ENCODE measurements at places on chromosomes 6 and 20.

GRCh38 chr6:17494919-17495318 lies 101.5 kb downstream of the CAP2 start:
- DNase-seq = no peak

DNA sequence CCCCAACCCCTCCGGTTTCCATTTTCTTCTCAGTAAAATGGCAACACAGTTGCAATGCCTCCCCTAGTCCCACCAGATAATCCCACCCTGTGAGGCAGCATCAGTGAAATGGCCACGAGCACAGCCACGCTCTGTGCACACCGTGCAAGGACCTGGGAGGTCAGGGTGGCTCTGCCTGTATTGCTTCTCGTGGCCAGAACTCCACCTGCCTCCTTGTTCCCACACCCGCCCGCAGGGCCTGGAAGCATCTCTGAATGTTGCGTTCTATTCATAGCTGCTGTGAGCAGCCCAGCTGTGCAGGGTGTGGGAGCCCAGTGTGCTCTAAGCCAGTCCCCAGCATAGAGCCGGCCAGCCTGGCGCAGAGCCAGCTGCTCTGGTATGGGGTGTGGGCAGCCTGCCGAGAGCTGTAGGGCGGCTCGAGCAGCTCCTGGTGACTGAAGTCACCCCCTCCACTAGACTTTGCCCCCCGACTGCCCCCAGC lies 161.1 kb downstream of the DLL1 start:
- no peak for DNase-seq

GRCh38 chr6:74568861-74569260 lies 637.0 kb downstream of the COL12A1 start:
- no peak for DNase-seq

DNA sequence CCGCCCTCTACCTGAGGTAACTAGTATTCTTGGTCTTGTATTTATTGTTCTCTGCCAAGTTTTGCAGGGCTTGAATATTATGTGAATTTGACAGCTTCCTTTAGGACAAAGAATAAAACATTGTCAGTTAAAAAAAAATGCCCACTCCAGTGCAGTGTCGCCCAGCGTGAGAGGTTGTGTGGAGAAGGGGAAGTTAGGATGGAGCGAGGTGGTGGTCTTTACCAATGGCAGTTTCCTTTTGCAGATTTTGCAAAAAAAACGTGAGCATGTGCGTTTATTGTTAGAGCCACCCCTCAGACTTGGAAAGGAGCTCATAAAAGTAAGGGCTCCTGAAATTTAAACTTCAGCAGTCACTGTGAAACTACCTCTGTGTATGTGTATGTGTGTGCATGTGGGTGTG lies 28.3 kb downstream of the UST start:
- no peak for DNase-seq

DNA sequence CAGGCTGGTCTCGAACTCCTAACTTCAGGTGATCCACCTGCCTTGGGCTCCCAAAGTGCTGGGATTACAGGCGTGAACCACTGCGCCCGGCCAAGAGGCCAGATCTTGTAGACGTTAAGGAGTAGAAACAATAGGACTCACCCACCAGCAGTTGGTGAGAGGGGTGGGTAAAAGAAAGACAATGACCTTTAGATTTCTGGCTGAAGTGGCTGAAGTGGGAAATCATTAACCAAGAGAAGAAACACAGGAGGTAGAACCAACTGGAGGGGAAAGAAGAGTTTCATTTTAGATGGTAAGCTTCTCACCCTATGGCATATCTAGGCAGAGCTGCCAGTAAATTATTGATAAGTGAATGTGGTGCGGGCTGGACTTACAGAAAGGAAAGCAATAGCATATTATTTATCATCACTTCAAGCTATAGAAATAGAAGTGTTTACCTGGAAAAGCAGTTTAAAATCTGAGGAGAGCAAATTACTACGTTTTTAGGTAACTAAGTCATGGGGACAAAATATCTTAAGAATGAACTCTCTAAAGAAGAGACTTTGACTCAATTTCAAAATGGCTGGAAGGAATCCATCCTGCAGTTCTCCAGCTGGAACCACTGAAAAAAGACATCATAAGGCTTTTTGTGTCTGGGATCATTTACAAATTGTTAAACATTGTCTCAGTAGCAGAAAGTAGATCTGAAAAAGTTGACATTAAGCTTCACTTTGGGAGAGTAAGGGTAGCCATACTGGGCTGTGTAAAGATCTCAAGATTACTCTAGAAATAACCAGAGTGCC lies 109.6 kb downstream of the ALDH8A1 start:
- no peak for DNase-seq

DNA sequence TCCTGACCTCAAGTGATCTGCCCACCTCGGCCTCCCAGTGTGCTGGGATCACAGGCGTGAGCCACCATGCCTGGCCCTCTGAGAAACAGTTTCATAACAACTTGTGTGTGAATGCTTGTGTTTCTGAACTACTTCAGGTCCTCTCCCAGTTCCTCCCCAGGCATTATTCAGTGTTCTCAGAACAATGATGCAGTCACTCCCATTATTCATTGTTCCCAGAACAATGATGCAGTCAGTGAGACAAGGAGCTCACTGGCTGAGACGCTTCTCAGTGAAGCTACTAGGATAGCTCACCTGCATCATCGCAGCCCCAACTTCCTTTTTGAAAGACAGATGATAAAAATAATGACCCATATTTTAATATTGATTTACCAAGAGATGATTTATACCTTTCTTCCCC lies 71.5 kb downstream of the NDUFAF5 start:
- DNase-seq = no peak

DNA sequence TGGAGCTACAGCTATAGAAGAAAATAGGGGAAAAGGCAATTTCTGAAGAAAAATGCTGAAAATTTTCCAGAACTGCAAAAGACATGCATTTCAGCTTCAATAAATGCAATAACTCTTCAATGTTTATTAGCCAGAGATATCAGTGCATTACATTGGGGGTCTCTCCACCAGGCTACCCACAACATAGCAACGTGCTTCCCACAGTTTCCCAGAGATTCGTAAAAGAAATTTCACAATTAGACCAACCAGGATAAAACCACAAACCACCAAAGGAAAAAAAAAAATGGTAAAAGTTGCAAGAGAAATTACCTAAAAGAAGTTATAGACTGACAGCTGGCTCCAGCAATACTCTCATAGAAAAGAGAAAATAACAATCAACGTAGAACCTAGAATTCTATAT lies 16.0 kb downstream of the LY86 start:
- DNase-seq = no peak

GRCh38 chr20:62778601-62779416 lies 17.5 kb upstream of the MRGBP start:
- no peak for DNase-seq

DNA sequence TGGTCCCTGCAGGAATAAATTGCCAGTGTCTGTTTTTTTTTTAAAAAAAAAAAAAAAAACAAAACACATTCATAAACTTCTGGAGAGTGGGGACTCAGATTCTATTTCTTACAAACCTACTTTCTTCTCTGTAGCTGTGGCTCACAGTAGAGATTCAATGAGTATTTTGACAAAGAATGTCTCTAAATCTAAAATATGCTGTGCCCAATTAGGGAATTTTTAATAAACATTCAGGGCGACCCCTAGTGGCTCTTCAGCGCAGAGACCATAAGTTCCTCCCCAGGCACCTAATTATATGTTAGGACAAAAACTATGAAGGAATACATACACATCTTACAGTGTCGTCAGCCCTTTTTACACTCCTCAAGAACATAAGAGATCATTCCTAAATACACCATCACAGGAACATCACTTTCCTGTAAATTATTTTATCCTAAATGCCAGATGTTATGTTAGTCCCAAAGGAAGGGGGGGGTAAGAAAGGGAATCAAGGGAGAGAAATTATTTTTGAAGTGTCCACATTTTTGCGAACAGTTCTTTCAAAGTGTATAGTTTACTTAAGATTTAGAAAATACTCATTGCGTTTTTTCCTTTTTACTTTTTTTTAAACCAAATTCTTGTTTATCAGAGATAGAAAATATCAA lies 21.8 kb upstream of the NAA20 start:
- no peak for DNase-seq

GRCh38 chr6:159904497-159904911 lies 13.7 kb downstream of the MAS1 start:
- DNase-seq = no peak

DNA sequence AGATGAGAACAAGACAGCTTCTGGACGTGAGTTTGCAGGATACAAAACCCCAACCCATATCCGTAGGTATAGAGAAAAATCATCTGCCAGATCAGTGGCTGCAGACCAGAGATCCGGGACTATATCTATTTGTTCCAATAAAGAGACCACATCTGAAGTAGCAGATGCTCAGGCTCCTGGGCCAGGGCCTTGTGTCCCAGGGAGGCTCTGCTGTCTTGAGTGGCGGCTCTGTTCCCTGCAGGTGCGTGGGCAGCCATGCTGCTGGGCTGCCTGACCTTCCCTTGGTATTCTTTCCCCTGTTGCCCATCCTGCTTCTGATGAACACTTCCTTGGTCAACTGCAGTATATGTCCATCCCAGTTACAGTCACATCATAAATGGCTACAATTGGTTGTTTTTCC lies 34.9 kb downstream of the ERMARD start:
- DNase-seq = no peak

- no peak for DNase-seq
These were observed 77.5 kb upstream of the TRAF3IP2 start for GRCh38 chr6:111683157-111683556.

DNA sequence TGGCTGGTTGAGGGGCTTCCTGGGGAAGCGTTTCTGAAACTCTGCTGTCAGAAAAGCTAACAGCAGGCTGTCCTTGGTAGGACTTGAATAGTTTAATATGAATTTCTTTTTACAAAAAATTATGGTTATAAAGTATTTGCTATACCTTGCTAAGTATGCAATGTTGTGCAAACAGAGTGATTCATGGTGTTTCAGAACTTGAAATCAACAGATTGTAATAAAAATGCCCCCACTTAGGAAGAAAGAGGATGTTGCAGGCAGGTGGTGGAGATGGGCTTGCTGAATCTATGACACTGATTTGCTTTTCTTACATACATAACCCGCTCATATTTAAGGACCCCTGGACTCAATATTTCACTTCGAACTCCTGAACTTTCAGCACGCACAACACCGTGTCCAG lies 211.6 kb downstream of the THBS2 start:
- DNase-seq = no peak

DNA sequence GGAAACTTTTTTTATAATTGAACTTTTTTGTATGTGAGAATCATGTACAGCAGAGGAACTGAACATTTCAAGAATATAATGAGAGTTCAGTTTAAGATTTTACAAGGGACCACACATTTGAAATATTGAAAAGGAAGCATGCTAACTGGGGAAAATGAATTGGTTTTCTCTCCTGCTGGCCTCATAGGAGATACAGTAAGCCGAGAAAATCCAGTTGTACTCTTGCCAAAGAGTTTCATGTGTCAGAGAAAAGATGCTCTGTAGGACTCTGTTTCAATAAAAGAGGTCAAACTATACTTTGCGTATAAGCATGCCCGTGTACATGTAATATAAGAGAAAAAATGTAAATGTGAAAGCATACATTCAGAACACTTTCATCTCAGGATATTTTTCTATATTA lies 393.5 kb upstream of the NRSN1 start:
- no peak for DNase-seq

DNA sequence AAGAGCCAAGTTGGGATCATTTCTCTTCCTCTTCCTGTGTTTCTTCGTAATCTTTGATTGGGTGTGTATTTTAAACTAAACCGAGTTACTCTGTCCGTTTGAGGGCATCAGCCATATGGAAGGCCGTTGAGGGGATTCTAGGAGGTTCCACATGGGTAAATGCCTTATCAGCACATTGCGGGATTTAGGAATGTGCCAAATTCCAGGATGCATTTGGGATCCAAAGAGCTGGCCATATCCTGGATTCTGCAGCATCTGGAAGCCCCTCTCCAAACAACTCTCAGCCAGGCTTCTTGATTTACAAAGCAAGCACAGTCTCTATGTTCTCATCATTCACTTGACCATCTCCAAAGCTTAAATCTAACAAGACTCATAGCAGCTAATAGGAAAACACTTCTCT lies 67.6 kb upstream of the RIN2 start:
- no peak for DNase-seq

DNA sequence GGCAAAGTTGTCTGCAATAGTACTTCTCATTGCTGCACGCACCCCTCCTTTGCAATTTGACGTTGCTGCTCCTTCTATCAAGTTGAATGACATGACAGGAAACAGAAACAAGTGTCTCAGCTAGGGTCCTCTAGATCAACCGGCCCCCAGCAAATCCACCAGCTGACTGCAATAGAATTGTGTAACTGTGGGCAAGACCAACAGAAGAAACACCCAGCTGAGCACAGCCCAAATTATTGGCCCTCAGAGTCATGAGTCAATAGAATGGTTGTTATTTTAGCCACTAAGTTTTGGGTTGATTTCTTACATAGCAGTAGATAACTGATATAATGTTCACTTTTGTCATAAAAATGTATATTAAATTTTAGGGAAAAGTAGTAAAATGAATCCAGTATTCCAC lies 202.7 kb downstream of the MAFB start:
- no peak for DNase-seq

GRCh38 chr6:106182455-106182854 lies 96.3 kb downstream of the PRDM1 start:
- DNase-seq = no peak

DNA sequence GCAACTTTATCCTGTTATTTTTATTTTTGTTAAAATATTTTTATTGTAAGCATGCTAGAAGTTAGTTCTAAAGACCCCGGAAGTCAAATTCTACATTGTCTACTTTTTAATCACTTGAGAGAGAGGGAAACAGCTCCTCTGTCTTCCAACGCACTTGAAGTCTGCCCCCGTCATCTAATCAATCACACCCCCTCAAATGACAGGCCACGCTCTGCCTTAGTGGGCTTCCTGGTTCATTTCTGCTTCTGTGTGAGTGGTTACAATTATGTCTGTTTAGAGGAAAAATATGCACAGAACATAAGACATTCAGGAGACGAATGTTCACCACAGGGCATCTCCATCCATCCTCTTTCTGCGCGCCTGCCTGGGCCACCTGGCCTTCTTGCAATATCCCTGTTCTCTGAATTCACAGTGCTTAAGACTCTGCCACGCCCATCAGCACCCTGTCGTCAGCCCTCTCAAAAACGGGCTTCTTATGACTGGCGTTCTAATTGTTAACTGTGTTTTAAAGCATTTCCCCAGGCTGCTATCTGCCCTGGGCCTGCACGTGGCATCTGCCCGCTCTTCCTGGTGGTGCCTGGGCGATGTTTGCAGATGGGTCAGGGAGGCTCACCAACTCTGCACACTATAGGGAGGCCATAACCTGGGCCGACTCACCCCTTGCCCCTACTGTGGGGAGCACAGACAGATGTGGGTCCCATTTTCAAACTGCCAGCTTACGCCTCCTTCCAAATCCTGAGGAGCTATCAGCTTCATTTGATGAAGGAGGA lies 15.4 kb downstream of the DACT2 start:
- no peak for DNase-seq

- no peak for DNase-seq
These were observed 45.6 kb downstream of the EYA4 start for GRCh38 chr6:133286765-133287164.

GRCh38 chr20:20566516-20566915 lies 145.9 kb downstream of the RALGAPA2 start:
- DNase-seq = no peak

GRCh38 chr20:34891166-34892062 lies 15.0 kb downstream of the ACSS2 start:
- DNase-seq = no peak

- no peak for DNase-seq
These were observed 415.9 kb upstream of the SULF2 start for GRCh38 chr20:48201188-48201587.

- no peak for DNase-seq
These were observed 3.6 kb downstream of the IPCEF1 start for GRCh38 chr6:154352898-154353585.

Data from stimulated activated CD8-positive, alpha-beta memory T cell treated with anti-CD3 and anti-CD28 coated beads, Interleukin-7, amount 100 ng/mL, for 1 hour (primary cell).